Stimulated activated CD4-positive, alpha-beta T cell treated with anti-CD3 and anti-CD28 coated beads, Interleukin-1b, Interleukin-23, amount 100 ng/mL, for 1 hour (primary cell): ENCODE measurements at places on chromosomes 3 and 15.

GRCh38 chr3:180548050-180548449 lies 53.9 kb upstream of the TTC14 start:
- DNase-seq = no peak

DNA sequence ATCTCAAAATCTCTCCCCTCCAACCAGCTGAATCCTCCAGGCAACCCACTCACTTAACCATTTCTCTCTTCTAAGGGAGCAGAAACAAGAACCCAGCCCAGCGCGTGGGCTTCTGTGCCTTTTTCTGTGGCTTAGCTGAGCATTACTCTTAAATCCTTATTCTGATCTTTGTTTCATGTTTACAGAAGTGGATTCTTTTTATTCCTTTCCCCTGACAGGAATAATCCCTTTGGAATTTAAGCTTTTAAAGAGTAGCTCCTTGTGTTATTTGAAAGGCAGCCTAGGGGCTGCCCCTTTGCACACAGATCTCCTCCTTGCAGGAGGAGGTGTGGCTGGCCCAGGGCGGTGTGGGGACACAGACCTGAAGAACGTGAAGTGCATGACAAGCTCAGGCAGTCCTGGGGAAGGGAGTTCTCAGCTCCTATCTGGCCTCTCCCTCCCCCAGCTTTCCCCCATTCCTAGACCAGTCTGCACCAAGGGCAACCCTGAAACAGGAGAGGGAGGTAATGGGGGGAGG lies 77.1 kb upstream of the UBE2E1 start:
- no peak for DNase-seq

- DNase-seq = no peak
These were observed at the start of gene XIRP1 for GRCh38 chr3:39192490-39193092. XIRP1 (minus strand) TSS chr3:39192595; CDS start chr3:39189445, 3,150 bp downstream.

GRCh38 chr3:73255609-73256029 lies 194.2 kb downstream of the EBLN2 start:
- no peak for DNase-seq

- no peak for DNase-seq
These were observed 111.5 kb upstream of the COL8A1 start for GRCh38 chr3:99526921-99527320.

- no peak for DNase-seq
These were observed 115.2 kb downstream of the P3H2 start for GRCh38 chr3:190005343-190006113.

GRCh38 chr3:514192-514591 lies 317.6 kb downstream of the CHL1 start:
- DNase-seq = no peak

DNA sequence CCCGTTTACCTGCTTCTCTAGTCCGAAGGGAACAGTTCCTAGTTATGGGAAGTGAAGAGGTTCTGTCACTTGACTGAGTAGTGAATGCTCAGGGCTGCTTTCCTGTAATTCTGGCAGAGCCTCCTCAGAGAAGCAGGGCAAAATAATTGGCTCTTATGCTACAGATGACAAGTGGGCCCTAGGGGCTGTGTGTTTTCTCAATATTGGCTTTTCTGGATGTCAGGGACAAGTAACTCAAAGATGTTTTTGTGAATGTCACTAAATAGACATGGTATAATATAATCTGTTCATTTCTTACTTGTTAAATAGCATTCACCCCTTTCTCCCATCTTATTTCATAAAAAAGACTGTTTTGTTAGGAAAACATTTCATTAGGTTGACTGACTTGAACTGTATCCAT lies 40.1 kb downstream of the SGO1 start:
- DNase-seq = no peak

DNA sequence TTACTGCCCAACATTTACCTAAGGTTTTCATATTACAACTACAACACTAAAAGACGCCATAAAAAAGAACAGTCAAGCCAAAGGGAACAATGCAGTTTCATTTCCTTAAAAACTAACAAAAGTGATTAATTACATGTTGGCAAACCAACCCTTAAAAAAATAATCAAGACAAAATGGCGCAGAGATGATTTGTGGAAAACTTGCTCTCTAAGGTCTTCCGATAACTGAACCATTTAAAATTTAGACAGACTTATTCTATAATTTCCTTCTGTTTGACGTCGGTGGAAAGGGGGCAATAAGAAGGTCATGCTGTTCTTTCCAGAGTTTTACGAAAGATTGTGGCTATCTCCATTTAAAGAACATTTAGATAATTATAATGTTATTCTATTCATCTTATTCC lies 87.6 kb downstream of the RYK start:
- DNase-seq = no peak

DNA sequence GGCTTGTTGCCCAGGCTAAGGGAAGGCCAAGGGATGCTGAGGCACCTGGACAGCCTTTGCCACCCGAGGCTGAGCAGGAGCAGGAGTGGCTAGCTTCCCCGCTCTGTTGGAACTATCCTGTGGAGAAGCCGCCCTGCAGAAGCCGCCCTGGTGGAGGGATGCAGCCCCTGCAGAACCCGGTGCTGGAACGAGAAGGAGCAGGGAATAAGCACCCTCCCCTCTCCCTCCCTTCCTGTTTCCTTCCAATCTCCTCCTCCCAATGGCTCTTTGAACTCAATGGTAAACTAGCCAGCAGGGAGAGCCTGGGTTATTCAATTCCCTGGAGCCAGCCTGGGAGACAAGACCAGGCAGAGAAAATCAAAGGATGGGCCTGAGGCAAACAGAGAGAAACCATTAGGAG lies 11.8 kb upstream of the HRG start:
- no peak for DNase-seq

- no peak for DNase-seq
These were observed 185.8 kb upstream of the ROBO1 start for GRCh38 chr3:79953591-79954101.

DNA sequence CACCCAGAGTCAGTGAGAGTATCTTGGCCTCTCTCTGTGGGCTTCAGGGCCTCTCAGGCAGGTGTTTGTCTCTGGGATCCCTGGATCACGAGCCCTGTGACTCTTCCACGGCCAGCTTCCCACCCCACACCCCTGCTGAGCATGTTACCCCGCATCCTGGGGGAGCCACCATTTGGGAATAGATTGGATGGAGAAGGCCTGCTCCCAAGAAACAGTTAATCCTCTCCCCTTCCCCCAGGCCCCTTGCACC lies 15.5 kb upstream of the SRP14 start:
- DNase-seq = no peak

DNA sequence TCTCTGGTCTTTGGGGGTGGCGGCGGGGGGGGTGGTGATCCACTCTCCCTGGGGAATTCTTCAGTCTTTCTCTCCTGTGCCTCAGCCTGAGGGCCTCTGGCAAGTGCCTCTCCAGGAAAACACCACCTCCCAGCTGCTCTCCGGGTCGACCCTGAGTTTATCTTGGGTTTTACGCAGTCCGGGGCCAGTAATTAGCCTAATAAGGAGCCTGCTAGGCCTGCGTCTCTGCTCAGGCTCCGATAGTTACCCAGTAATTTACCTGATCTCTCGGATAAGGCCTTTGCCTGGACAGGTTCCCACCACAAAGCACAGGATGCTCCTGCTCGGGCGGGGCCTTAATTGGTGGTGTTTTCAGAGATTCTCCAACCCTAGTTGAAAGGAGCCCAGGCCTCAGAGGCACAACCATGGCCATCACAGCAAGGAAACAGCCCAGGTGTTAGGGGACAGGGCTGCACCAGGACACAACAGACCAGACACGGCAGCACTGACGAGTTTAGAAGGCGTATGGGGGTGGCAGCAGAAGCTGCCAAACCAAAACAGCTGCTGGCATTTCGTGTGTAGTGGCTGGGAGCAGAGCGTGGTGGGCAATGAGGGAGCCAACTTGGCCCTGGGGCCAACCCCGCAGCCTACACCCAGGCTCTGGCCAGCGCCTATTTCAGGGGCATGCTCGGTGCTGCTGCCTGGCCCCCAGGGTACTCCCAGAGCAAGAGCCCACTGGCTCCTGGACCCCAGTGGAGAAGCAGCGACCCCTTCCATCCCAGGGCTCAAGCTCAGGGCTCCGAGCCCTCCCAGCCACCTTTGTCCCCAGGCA lies 71.4 kb downstream of the KLF13 start:
- DNase-seq = no peak

DNA sequence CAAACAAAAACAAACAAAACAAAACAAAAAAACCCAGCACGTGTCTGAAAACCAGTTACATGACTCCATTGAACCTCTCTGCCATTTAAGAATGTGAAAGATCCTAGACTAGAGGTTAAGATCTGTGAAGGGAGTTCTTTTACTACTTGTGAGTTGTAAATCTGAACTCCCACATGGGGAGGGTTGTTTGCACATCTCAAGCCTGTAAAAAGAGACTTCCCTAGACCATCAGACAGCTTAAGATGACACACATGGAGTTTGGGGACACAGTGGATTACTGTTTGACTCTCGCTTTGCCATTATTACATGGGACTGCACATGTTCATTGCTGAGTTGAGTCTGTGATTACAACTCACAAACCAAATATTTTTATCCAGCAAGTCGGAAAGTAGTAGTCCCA lies 171.5 kb downstream of the SLC9A9 start:
- DNase-seq = no peak

DNA sequence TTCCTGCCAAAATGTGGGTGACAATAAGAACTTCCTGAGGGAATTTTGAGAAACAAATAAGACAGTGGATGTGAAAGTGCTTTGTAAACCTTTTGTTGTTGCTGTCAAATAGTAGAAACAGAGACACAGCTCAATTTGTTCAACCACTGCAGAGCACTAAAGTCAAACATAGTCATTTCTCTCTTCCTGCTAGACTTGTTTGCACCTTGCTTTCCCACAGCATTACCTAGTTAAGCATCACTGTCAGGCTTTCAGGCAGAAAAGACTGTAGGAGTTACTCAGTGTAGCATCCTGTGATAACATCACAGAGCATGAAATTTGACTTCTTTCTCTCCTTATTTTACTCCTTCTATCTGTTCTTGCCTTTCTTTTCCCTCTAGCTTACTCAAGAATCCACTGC lies 27.1 kb downstream of the SLC12A1 start:
- DNase-seq = no peak

GRCh38 chr3:66797889-66798560 lies 200.1 kb upstream of the KBTBD8 start:
- DNase-seq = no peak

DNA sequence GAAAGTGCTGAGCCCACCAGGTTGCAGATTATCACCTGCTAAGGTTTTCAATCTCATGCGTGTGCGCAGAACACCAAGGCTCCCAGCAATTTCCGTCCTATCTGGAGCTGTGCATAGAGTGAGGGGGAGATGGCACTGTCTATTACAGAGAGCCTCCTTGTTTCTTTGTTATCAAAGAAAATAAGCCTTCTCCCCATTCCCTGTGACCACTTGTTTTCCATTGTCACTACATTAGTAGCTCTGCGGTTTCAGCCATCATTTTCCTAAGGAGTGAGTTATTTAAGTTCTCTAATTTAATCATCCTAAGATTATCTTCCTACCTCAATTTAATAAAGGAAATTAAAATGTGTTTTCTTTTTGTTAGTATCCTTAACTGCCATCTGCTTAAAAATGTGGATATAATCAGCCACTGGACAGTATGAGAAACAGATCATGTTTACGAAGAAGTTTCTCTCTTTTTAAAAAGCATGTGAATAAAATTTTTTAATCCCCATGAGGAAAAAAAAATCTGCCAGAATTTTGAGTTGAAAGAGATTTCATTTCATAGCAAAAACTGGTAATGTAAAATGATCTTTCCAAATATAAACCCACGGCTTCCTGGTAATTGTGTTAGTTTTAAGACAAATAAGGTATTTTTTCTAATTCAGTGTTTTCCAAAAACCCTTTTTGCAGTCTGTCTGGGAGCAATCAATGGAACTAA lies 172.3 kb upstream of the UBE2E1 start:
- DNase-seq = no peak

- no peak for DNase-seq
These were observed 12.4 kb upstream of the CHRM5 start for GRCh38 chr15:33955945-33956344.

DNA sequence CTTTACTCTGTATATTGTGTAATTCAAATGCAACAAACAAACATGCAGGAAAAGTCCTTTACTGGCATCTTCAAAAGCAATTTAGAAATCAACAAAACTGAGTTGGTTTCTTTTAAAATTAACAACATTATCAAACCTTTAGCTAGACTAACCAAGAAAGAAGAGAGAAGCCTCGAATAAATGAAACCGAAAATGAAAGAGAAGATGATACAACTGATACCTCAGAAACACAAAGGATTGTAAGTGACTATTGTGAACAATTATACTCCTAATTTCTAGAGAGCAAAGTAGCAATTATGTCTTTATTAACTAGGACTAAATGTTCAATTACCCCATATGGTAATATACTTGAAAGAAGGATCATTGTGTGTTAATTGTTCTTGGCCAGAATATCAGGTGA lies 49.2 kb upstream of the P3H2 start:
- DNase-seq = no peak

- DNase-seq = no peak
These were observed 29.0 kb downstream of the NMD3 start for GRCh38 chr3:161250116-161250515.

DNA sequence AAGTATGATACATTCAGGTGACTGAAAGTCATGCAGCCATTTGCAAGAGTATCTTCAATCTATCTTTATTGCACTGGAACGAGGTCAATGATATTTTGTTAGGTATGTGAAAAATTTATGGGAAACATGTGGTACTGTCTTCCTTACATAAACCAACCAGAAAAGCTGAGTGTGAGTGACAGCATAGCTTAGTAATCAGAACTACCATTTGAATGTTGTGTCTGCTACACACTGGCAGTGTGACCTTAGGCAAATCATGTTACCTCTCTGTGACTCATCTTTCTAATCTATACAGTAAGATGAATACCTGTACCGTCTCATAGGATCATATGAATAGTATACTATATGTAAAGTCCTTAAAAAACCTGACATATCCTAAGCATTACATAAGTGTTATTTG lies 337.9 kb upstream of the IL12A start:
- DNase-seq = no peak

GRCh38 chr3:51819709-51820406 lies 40.8 kb upstream of the IQCF6 start:
- no peak for DNase-seq
